ENCODE measurements at places on chromosomes 4 and X.

DNA sequence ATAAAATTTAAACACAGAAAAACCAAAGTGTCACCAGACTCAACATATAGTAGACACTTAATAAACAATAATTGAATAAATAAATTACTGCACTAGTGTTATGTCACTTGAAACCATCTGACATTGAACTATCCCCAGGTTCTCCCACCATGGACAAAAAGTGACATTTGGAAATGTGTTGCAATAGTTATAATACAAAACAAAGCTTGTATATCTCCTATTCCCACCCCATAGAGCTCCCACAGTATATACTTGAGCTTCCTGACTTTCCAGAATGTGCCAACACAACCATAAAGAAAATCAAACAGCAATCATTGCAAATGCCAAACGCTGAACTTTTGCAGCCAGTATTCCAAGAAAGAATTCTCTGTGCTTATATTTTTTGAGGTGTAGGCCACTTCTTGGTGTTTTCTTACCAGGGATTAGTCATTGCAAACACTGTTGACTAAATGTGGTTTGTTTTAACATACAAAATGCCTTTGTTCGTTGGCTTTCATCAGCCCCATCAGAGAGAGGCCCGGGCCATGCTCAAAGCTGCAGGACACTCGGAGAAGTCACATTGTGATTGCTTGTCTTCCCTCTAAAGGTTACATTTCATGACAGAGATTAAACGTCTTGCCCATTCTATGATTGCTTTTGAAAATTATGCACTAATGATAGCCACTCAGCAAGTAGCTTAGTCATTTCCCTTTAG lies 33.8 kb downstream of the PPARGC1A start:
- no peak for DNase-seq

- no peak for DNase-seq
Measured at GRCh38 chrX:16671005-16671404, 21.0 kb downstream of the S100G start.

DNA sequence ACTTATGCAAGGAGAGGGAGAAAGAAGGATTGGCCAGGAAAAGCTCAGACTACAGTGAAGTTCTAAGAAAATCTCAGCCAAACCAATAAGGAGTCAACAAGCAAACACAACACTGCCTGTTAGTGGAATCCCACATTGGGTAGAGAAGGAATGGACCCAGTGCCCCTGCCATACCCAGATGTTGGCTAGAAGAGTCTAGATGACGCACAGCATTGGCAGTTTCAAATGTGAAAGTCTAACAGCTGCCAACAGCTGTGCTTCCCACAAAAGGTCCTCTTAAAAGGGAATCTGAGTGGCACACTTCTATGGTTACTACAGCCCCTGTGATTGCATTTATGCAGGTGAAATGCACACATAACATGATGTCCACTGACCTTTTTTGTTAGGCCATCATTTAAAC lies 37.2 kb upstream of the CPEB2 start:
- no peak for DNase-seq

- no peak for DNase-seq
Measured at GRCh38 chr4:26404743-26405206, 84.0 kb downstream of the RBPJ start.

GRCh38 chrX:55167124-55167803 lies 52.9 kb upstream of the PAGE5 start:
- DNase-seq = no peak

DNA sequence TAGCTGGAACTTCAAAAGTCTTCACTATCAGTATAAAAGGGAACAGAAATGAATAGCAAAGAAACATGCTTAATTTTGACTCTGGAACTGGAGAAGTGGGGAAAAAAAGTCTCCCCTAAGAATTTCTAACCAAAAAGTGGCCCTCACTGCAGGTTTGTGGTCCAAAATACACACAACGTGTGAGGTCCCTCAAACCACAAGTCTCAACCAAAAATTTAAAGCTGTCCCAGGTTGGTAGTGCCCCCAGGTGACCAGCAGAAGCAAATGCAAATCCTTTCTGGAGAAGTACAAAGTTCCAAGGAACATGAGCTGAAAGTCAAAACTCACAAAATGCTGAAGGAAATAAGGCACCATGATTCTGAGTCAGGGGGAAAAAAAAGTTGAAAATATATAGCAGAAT lies 23.6 kb upstream of the VAMP7 start:
- no peak for DNase-seq

GRCh38 chr4:52106191-52106590 lies 55.1 kb downstream of the SPATA18 start:
- DNase-seq = no peak

- DNase-seq = no peak
Measured at GRCh38 chr4:128451270-128451905, 163.8 kb upstream of the PGRMC2 start.

DNA sequence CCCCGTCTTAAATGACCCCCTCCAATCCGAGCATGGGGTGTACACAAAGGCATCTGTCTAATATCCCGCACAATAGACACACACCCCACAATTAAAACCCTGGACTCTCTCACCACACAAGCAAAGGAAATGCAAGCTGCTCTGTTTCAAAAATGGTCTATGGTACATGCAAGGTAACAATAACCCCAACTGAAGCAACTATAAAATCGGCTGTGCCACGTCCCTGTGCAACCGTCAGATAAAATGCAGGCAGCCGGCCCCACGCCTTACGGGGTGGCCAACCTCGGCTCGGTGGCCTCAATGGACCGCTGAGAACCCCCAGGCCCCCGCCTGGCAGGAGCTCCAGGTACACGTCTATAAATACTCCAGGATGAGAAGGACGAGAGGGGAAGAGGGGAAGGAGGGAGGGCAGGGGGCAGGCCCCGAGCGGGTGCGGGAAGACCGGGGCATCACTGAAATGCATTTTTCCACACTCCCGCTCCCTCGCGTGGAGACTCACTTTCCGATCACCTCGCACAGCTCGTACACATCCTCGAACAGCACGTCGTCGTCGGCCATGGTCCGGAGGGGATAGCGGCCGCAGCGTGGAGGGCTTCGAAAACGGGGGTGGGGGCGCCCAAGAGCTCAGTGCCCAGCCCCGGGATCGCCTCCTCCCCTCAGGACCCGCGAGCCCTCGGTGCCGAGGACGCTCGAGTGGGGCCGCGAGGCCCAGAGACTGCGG lies 763 bp downstream of the CASK start:
- no peak for DNase-seq

DNA sequence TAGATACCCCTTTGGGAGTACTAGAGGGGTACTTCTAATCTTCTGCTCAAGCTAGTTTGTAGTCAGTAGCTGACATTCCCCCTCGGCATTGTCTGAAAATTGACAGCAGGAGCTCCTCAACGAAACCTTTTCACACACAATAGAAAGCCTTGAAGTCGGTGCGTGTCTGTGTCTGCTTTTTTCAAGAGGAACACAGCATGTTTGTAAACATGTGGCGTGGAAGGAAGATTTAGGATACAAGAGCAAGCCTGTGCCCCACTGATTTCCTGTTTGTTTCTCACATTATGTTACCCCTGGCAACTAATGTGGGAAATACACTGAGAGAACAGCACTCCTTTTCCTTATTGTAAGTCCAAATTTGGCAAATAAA lies 252.6 kb downstream of the ANKRD50 start:
- no peak for DNase-seq

- DNase-seq = no peak
Measured at GRCh38 chr4:2728221-2728620, 27.9 kb downstream of the TNIP2 start.

- no peak for DNase-seq
Measured at GRCh38 chr4:105896461-105896942, 1.2 kb downstream of the NPNT start.

DNA sequence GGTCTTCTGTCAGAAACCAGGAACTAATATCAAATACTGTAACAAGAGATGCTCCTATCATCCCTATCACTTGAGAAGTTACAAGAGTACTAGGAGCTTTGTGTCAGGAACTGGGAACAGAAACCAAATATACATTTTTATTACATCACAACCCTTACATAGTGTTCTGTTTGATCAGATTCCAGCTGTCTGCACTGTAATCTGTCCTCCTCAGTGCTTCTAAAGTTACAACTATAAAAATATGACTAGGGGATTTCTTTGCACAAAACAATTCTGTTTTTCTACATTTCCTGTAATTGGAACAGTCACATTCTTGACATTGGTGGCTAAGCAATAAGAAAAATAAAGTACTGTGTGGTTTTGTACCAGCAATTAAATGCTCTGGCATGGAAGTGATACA lies 686.0 kb downstream of the PDHA2 start:
- DNase-seq = no peak

- no peak for DNase-seq
Measured at GRCh38 chr4:102575369-102576129, 74.4 kb downstream of the NFKB1 start.
